ENCODE measurements at places on chromosomes 1 and 21.

DNA sequence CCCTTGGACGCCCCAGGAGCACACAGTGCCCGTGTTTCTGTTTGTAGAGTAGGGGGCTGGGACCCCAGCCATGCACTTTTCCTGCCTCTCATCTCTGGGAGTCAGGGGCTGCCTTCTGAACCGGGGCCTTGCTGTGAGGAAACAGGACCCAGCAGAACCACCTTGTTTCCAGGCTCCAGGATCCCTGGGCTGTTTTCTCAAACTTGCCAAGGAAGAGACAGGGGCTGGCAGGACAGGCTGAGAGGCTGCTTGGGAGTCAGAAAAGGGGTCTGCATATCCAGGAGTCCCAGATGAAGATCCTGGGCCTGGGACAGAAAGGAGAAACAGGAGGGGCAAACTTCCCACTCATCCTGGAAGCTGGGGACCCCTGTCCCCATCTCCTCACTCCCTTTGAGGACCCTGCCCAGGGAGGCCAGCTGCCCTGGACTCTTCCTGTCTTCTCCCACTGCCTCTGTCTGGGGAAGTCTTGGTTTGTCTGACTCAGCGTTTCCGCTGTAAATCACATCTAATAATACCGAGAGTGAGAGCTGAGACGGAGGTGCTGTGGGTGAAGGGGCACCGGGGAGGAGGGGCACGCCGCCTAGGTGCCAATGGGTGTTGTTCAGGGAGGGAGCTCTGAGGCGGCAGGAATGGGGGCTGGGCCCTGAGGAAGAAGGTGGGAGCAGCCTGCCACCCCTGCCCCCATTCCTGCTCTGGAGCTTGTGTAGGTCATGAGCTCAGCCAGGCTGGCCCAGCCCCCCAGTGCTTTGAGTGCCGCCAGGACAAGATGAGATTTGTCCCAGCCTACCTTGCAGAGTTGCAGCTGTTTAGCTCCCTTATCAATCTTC, 16.7 kb downstream of the POU3F1 start:
- peaks cover 5% of the 10 kb centered on the region for H3K36me3 ChIP-seq
- no peaks in the 10 kb centered on the region for H3K27me3 ChIP-seq
- no peak overlapping the region for H3K27ac ChIP-seq

- no peaks in the 10 kb centered on the region for H3K4me1 ChIP-seq
- no peak overlapping the region for H3K27ac ChIP-seq
- no peaks in the 10 kb centered on the region for H3K27me3 ChIP-seq
- no peaks in the 10 kb centered on the region for H3K36me3 ChIP-seq
- H3K4me3 ChIP-seq: no peak overlapping the region
These were observed 14.9 kb upstream of the KCNK1 start for GRCh38 chr1:233598891-233599541.

- H3K4me3 ChIP-seq: no peak overlapping the region
- peaks cover 3% of the 10 kb centered on the region for H3K4me1 ChIP-seq
These were observed 107.3 kb upstream of the RUNX3 start for GRCh38 chr1:25037174-25038074.

- no peaks in the 10 kb centered on the region for H3K36me3 ChIP-seq
- H3K4me1 ChIP-seq: no peaks in the 10 kb centered on the region
- no peak overlapping the region for H3K4me3 ChIP-seq
- DNase-seq: no peak
These were observed 14.4 kb downstream of the SDCCAG8 start for GRCh38 chr1:243270097-243270864.
